ENCODE measurements at places on chromosomes 6 and 20.
A peak's percentile ranks its signal among the peaks of the same experiment; 100 is the strongest.

GRCh38 chr6:169933839-169934698 is 182.6 kb downstream of the ERMARD start:
- no peak for DNase-seq

DNA sequence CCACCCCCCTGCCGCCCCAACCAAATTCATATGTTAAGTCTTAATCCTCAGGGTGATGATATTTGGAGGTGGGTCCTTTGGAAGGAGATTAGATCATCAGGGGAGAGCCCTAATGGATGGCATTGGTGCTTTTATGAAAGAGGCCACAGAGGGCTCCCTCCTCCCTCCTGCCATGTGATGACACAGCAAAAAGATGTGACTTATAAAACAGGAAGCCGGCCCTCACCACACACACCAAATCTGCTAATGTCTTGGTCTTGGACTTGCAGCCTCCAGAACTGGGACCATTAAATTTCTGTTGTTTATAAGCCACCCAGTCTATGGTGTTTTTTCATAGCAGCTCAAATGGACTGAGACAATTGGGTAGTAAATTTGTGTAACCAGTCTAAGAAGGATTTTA is 176.3 kb downstream of the ADGRG6 start:
- no peak for DNase-seq

DNA sequence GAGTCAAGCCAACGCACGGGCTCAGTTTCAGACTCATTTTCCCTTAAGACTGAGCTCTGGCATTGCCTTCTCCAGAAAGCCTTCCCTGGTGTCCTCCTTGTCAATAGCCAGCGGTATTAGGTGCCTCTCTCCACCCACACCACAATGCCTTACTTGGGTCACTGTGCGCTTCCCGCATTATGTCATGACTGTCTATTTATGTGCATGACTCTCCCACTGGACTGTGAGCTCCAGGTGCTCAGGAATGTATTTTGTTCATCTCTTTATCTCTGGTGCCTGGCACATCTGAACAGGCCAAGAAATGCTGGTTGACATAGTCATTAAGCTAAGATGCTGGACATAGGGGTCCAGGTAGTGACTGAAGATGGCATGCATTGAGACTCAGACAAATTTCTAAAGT is 42.7 kb downstream of the DAAM2 start:
- DNase-seq, result no peak

DNA sequence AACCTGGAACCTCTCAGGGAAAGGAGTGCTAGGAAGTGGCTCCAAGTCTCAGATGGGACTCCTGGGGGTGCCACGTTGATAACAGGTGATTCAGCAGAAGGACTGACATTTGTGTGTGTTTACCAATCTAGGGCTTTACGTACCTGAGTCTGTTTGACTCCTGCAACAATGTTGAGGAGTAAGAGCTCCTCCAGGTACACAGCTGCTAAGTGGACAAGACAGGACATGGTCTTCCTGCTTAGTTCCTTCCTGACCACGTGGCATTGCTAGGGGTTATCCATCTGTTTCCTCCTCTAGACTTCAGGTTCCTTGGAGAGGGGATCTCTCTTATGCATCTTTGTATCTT is 164.5 kb upstream of the SLC24A3 start:
- DNase-seq, result no peak

GRCh38 chr20:4957939-4958362 is 43.4 kb downstream of the SLC23A2 start:
- no peak for DNase-seq

DNA sequence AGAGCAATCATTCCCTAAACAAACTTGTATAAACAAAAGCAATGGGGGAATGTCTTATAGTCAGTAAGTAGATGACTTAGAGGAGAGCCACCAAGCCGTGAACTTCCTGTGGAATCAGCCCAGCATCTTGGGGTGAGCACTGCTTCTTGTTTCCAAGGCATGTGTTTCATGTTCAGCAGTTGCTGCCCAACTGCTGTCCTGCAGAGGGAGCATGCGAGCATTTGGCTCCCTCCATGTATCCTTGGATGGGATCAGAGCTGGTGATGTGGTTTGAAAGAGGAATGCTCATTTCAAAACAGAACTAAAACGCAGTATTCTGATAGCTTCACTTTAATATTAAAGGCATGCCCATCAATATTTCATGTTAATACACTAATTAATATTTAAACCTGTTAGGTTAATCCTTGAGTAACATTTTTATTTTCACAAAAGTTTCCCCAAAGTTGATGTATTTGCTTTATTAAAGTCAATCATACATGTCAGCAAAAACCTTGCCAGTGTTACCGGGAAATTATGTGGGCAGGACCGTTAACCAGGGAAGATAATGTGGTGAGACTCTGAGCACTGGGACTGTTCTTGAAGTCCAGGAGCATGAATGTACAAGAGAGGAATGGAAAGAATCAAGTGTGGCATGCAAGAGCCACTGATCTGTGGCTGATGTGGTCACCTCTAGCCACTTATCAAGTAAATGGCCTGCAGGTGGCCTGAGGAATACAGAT is 172.1 kb upstream of the GGTLC1 start:
- DNase-seq, result no peak

GRCh38 chr6:130827247-130828149 is at the start of gene SMLR1:
Gene SMLR1, plus strand, starts transcription at chr6:130827406. Its CDS starts 8 bp downstream, at chr6:130827414.
- no peak for DNase-seq

- DNase-seq, result no peak
These were observed 41.3 kb downstream of the FRK start for GRCh38 chr6:116019428-116019827.

DNA sequence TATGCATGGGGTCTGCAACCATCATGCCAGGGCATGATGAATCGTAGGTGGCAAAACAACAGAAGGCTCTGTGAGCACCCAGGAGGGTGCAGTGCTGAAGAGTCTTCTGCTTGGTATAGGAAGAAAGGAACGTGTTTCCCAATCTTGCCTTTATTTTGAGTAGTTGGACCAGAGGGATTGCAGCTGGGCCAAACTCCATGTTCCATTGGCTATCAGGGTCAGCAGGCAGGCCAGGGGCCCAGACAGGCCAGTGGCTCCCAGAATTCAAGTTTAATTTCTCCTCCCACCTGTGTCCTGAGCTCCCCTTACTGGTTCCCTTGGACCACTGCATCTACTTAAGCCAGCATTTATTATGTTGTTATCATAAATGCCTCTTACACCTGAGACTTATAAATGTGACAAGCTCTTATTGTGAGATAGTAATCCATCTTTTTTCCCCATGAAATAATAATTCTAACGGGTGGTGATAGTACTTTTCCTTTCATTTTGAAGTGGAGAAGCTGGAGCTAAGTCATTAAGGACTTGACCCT is 918 bp upstream of the TRIM38 start:
- DNase-seq, result no peak

DNA sequence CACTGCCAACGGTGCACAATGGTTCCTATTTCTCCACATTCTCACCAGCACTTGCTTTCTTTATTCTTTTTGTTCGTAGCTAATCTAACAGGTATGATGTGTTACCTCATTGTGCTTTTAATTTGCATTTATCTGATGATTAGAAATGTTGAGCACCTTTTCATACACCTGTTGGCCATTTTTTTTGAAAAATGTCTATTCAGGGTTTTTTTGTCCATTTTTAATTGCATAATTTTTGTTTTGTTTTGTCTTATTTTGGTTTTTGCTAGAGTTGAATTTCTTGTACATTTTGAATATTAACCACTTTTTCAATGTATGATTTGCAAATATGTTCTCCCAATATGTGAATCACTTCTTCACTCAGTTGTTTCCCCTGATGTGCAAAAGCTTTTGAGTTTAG is 150.6 kb downstream of the TENT5A start:
- DNase-seq, result no peak

DNA sequence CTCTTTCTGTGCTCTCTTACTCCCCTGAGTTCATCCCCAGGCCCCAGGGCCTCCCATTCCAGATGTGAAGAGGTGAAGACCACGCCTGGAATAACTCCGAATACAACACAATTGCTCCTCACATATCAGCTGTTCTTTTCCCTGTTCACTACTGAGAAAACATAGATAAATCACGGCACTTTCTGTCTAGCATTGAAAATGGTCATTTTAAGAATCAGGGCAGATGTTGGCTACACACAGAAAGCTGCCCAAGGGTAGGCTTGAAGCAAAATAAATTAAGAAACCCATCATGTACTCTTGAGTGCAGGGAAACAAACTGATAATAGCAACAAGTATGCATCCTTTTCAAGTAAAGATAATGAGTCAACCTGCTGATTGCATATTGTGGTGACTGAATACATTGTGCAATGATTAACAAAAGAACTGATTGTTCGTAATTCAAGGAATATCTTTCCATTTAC is 382.5 kb downstream of the PRKN start:
- no peak for DNase-seq

DNA sequence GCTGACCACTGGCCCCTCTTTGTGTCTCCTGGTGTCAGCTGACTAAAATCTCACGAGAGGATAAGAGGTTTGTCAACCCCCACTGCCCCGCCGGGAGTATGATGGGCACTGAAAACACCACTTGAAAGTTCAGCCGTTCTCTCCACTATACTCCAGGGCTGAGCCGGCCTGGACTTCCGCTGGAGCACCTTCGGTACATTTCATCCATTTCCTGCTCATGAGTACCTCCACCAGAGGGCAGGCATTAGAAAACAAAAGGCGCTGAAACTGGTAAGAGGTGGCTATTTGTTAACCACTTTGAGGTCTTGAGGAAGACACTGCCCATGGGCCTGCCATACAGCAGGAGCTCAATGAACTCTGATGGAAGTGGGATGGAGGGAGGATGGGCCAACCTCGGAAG is 17.9 kb upstream of the ANKRD60 start:
- no peak for DNase-seq

- DNase-seq, result no peak
These were observed 744.4 kb downstream of the GRIK2 start for GRCh38 chr6:102137859-102138258.

- no peak for DNase-seq
These were observed 31.5 kb downstream of the PYGB start for GRCh38 chr20:25279403-25279802.

GRCh38 chr6:134550604-134551003 is 232.7 kb upstream of the SGK1 start:
- no peak for DNase-seq

DNA sequence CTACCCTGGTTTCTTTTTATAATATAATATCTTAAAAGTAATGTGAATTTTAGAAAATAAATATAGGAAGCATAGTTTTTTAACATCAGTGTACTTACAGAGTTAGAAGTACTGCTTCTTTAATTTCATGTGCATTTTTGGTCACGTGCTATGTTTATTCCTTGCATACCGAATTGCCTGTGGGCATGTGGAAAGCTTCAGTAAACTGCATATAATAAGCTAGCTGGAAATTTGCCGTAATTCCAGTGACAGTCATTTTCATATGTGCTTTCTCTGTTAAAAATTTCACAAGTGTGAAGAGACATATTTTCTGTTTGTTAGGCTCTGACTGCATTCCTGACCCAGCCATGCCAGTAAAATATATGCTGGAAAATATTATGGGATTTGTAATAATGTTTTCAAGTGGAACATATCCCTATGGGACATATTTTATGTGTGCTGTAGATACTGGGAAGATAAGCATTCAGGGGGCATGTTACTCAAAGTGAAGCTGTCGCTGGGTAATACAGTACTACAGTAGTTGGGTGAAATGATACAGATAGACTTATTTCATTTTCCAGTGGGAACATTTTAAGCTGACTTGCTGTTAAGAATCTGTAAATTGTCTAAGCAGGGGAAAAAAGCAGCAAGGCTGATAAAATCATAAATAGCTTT is 616.7 kb downstream of the FRK start:
- no peak for DNase-seq

DNA sequence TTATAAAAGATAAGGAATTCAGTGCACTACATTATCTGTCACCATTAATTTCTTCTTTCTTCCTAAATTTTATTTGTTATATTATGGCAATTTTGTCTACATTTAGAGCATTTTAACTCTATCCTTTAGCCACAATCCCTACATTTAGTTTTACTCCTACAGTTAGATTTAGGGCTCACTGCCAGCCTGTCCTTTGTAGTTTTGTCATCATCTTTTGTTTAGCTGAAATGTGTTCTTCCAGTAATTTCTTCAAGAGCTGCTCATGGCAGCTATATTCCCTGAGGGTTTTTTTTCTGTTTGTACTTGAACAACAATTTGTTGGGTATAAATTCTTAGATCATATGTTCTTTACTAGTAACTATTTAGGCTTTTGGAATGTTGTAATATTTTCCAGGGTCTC is 72.7 kb upstream of the B3GAT2 start:
- no peak for DNase-seq

DNA sequence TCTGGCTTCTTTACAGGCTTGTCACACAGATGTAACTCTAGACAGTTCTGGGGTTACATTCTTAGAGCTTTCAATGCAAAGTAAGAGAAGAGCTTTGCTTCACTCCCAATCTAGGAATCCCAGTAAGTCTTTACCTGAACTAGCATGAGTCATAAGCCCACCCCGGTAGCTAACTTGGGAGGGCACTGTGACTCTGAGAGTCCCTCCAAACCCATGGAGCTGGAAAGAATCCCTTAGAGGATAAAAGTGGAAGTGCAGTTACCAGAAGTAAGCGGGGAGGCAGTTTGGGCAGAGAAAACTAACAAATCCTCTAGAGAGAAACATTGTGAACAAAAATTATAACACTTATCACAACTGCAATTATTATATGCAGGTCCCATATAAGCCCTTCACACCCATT is 84.0 kb upstream of the SMLR1 start:
- no peak for DNase-seq

DNA sequence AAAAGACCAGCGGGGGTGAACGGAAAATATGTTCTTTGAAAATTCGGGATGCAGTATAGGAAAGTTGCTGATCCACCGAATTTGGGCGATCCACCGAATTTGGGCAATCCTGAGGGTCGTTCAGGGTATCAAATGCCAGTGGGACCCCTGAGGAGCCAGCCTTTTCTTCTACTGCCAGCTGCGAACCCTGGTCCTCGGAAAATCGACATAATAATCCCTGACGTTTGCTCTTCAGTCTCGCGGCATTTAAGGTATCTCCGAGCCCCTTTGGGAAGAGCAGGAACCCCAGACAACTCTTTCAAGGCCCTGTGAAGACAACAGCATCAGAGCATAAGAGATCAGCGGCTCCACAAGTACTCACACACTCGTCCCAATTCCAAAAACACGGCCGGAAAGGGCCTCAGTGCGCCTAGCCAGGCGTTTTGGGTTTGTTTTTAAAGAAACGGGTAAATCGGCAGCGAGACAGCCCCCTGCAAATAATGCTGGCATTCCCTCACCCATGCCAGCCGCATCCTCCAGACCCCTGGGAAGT is 1.0 kb downstream of the SIM1 start:
- DNase-seq, result no peak

DNA sequence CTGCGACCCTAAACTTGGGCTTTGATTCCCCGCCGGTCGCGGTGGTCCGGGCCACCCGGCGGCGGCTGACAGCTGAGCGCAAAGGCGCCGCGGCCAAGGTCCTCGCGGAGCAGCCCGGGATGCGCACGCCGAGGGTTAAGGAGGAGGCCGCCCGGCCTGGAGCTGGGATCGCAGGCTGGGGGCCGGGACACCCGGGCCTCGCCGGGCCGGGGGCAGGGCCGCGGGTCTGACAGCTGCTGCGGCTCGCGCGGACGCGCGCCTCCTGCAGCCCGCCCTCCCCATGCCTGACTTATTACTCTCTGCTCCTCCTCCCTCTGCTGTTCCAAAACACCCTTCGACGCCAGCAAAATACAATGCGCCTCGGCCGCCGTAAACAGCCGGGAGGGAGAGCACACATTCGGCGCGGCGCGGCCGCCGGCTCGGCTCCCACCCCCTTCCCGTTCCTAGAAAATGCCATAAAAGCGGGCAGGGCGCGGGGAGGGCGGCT is 746 bp downstream of the BACH2 start:
- peak; percentile 68 for DNase-seq

GRCh38 chr6:140854318-140854717 is 1278.4 kb upstream of the GJE1 start:
- no peak for DNase-seq
